ENCODE measurements at places on chromosomes 2 and 18.

DNA sequence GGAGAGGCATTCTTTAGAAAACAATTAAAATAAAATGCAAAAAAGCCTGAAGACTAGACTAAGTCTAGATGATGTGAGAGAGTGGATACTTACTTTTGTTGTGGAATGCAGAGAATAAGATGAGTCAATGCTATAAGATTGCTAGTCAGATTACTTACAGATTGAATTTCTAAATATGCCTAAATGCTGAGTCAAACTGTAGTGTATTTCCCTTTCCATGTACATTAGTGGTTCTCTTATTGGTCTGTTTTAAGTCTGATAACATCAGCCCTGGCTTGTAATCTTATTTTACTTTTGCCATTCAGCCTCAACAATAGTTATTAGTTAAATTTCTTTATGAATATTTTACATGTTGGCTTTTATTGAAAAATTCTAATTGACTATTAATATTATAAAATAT lies 702.7 kb downstream of the SOCS6 start:
- DNase-seq: no peak

DNA sequence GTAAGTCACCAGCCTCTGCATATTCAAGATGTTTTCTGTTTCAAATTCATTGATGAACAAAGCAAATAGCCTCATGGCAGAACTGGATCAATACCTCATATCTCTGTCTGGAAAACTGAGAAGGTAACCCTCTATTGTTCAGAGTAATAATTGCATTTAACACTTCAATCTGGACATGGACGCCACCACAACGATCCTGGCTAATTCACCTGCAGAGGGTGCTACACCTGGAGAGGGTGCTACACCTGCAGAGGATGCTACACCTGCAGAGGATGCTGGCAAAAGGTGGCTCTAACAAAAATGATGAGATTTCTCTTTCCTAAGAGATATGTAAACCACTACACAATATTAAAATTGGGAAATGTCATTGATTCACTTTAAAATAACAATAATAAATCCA lies 183.1 kb upstream of the HNRNPA3 start:
- DNase-seq: no peak

DNA sequence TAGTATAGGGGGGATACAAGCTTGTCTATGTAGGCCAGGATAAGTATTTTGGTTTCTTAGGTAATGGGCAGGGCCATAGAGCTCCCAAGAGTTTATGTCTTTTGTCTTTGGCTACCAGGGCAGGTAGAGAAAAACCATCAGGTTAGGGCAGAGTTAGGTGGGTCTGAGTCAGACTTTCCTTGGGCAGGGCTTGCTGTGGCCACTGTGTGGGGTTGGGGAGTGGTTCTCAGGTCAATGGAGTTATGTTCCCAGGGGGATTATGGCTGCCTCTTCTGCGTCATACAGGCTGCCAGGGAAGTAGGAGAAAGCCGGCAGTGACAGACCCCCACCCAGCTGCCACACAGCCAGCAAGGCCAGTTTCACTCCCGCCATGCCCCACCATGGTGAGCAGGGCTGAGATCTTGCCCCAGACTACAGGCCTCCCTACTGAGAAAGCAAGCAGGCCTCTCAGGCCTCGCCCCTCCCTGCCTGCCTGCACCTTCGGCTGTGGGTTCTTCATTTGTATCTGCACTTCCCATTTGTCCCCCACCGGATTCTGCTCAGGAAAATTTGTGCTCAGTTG lies 55.5 kb downstream of the RPIA start:
- DNase-seq: peak; percentile 7

DNA sequence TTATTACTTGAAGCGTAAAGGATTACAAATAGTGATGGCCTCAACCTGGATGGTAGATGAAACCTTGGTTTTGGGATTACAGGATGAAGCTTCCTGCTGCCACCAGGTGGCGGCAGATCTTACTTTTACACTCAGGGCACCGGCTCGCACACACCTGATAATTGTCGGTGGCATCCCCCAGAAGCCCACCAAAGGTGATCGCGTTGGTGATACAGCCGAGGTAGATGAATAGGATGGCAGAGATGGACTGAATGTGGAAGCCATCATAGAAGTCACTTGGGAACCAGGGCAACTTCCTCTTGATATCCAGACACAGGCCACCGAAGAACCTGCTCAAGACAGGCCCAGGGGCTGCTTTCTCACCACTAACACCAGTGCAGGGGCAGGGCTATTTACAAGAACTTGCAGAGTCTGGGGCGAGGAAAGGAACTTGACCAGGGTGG lies 51.8 kb downstream of the MTHFD2 start:
- no peak for DNase-seq

DNA sequence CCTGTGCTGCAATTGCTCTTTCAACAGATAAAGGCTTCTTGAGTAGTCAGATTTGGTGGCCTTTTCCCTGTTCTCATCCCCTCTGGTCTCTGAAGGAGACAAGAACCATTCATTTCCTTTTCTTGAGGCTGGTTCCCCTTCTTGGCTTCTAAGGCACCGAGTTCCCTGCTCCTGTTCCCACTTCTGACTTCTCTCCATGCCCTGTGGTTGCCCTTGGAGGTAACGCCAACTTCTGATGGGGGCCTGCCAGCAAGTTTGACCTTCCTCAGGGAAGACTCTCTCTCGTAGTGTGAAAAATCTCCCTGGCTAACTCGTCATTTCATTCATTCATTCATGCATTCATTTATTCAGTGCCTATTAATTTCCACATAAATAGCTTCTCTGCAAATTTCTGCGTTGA lies 302.4 kb upstream of the SOX11 start:
- DNase-seq: no peak

GRCh38 chr18:59232309-59233016 lies 12.5 kb downstream of the GRP start:
- DNase-seq: no peak

DNA sequence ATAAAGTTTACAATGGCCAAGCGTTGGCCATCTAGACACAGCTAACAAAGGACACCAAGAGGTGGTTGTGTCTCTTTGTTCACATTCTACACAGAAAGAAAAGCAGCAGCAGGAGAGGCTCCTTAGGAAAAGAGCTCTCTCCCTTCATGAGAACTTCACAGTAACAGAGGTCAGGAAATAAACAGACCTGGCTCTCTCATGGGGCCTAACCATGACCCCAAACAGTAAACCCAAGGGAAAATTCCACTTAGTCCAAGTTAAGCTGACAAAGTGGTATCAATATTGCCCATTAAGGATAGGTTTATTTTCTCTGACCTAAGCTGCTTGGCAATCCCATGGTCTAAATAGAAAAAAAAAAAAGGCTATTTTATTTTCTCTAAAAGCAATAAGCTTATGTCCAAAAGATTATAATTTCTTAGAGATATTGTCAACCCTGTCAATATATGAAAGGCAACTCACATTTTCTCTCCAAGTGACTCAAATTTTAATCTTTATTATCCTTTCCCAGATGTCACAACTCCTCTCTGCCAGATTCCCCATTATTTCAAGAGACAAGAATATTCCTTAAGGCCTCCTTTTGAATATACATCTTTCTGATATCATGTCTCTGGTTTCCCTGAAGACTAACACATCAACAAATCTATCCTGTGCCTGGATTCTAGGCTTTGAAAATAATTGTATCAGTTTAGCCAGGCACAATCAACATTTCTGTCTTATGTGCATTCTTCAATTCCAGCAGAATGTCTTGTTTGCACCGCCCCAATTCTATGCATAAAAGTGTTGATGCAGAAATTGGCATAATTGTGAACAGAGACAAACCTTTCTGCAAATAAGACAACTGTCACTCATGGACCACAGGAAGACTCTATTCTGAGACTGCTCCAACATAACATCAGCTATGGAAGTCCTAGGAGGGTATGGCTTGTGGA lies 91.1 kb downstream of the UPP2 start:
- no peak for DNase-seq

DNA sequence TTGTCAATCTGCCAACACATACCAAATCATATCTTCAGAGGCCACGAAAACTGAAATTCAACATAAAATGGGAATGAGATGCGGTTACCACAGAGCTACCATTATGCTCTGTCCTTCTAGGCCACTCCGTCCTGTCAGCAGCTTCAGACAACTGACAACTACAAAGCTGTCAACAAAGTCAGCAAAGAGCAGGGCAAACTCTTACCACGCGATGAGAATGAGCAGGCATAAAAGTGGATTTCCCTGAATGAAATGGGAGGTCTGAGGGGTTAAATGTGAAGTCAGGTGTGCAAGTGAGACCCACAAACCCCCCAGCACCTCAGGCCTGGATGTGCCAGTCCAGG lies 130.1 kb downstream of the LNPK start:
- DNase-seq: no peak

GRCh38 chr2:44951714-44952113 lies 10.2 kb downstream of the SIX3 start:
- no peak for DNase-seq

- no peak for DNase-seq
These were observed 83.8 kb upstream of the TMEM17 start for GRCh38 chr2:62589691-62590356.

- no peak for DNase-seq
These were observed 53.1 kb downstream of the MCFD2 start for GRCh38 chr2:46862514-46862913.

- no peak for DNase-seq
These were observed 176.6 kb upstream of the TACR1 start for GRCh38 chr2:75375646-75376582.

GRCh38 chr18:7848054-7848412 lies 280.9 kb downstream of the PTPRM start:
- DNase-seq: no peak

GRCh38 chr2:95760806-95761525 lies 169.2 kb downstream of the TRIM43 start:
- DNase-seq: no peak

GRCh38 chr18:49698525-49699025 lies 114.8 kb downstream of the ACAA2 start:
- DNase-seq: no peak

GRCh38 chr2:12110481-12110880 lies 364.0 kb downstream of the LPIN1 start:
- DNase-seq: no peak

DNA sequence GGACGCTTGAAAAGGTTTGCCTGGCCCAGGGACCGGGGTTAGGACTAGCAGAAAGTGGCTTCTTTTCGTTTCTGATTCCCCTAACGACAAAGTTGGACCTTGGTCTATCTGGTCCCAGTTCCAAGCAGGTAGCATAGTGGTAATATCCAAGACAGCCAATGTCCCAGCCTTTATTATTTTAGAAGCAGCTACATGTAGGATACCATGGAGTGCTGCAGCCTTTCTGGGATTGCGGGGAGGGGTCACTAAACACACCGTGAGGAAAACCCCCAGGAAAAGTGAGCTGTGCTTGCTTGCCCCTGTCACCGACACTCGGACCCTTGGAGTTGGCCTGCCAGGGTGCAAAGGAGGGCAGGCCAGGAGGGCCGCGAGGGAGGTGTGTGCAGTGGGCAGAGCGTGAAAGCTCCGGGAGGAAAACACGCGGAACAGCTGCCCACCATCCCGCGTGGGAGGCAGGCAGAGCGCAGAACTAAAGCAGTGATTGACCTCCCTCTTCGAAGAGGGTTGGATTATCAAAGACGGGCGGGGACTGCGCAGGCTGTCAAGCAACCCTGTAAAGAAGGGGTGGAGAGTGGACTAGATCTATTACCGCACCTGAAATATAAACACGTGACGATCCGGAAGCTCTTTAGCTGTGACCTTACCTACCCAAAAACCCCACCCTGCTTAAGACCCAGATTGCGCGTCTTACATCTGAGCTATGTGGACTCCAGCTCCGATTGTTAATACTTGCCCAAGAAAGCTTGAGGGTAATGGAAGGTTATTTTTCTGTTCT lies 624 bp upstream of the MAP4K3 start:
- no peak for DNase-seq

DNA sequence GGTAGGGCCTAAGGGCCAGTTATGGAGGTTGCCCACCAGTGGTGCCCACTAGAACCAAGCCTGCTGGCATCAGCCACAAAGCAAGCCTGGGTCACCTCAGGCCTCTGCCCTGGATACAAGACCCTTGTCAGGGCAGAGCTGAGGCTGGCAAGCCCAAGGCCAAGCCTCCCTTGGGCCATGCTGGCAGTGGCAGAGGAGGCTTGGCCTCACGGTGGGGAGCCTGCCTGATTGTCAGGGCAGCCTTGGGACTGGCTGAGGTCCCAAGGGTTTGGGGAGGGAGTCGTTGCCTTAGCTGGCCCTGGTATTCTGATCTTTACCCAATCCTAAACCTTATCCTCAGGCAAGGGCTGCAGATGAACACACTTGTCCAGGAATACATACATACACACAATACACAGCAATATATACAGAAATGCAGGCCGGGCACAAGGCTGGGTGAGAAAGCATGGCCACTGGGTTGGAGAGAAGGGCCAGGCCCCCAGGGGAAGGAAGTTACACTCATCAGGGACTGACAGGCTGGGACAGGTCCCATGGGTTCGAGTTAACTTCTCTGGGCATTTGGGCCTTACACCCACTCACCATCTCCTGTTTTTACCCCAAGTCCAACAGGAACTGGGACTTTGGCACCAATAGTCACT lies 21.0 kb downstream of the CCT7 start:
- no peak for DNase-seq

All from GDM1 (cell line).